ENCODE measurements at places on chromosomes 16 and 17. TPM values are rescaled to one million over a fixed set of nuclear protein-coding genes. Genes with fewer than 3 reads are reported as not detected.

- DNase-seq = no peak
Measured at GRCh38 chr17:78105101-78105500, 23.5 kb downstream of the TMC6 start.

GRCh38 chr16:11089504-11090124 is 145.2 kb downstream of the CLEC16A start:
- no peak for DNase-seq

DNA sequence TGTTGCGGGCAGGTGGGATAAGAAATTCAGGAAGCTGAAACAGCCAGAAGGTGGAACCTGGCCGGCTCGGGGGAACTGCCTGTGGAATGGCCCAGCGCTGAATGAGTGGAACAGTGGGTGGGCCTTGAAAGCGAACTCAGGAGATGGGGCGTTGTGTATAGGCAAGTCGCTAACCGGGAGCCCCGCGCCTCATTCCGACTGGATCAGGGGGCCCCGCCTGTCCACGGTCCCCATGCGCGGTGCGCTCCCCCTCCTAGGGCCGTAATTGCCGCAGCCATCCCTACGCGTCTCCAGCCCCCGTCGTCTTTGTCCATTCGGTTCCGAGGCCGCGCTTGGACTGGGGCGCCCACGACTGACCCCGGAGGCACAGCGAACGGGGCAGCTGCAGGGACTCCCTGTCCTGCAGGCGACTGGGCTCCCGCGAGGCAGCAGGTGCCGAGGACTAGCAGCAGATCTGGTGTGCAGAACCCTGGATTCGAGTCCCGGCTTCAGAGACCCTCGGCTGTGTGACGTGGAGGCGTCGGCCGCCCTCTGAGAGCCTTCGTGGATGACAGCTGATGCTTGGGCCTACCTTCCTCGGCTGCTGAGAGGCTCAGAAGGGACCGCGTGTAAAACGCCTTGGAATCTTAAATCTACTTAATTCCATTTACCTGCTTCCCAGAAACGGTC is 10.9 kb upstream of the CA4 start:
- no peak for DNase-seq

- no peak for DNase-seq
Measured at GRCh38 chr17:40956401-40957254, 10.1 kb downstream of the KRT39 start.

- no peak for DNase-seq
Measured at GRCh38 chr17:76307966-76308338, at the start of gene QRICH2. TSS of gene QRICH2 (minus strand) at chr17:76308276. CDS start at chr17:76307998, 278 bp downstream.

DNA sequence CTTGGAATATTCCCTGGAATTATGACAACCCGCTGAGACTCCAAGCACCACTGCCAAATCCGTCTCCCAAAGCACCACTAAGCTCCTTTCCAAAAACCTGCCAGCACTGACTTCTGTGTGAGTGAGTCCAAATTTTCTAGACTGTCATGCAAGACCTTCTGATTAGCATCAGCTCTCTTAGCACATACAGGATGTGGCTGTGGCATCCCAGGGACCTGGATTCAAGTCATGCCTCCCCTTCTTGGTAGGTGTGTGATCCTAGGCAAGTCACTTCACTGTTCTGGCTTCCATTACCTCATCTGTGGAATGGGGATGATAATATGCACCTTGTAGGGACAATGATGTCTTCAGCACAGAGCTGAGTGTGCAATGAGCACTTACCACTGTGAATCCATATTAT is 38.3 kb upstream of the USP7 start:
- DNase-seq = no peak

DNA sequence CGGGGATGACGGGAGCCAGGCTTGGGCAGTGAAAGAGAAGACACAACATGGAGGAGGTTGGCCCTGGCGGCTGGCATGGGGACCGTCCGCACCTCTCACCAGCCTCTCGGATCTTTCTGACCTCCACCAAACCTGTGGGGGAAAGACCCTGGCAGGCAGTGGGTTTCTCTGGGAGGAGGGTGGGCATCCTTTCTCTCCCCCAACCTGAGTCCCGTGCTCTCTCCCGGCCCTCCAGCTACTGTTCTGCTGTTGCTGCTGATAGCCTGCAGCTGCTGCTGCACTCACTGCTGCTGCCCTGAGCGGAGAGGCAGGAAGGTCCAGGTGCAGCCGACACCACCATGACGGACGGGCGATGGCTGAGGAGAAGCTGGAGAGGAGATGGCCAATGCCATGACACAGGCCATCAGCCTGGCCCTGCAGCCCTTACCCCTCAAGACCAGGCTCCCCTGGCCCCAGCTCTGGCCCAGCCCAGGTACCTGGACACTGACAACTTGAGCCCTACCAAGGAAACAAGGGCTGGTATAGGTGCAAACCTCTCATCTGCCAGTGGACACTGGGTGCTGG is 7.4 kb downstream of the SMIM5 start:
- no peak for DNase-seq

DNA sequence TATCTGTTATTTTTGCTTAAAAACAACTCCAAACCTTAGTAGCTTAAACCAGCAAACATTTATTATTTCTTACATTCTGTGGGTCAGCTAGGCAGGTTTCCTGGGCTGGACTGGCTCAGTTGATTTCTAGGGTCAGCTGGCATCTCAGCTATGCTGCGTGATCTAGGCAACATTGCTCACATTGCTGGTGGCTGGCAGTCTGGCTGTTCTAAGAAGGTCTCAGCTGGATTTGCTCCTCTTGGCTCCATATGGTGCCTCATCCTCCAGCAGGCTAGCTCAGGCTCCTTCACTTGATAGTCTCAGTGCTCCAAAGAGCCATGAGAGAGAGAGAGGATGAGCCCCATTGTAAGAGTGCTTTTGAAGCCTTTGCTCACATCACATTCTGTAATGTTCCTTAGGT is 470.6 kb upstream of the CDH5 start:
- no peak for DNase-seq

DNA sequence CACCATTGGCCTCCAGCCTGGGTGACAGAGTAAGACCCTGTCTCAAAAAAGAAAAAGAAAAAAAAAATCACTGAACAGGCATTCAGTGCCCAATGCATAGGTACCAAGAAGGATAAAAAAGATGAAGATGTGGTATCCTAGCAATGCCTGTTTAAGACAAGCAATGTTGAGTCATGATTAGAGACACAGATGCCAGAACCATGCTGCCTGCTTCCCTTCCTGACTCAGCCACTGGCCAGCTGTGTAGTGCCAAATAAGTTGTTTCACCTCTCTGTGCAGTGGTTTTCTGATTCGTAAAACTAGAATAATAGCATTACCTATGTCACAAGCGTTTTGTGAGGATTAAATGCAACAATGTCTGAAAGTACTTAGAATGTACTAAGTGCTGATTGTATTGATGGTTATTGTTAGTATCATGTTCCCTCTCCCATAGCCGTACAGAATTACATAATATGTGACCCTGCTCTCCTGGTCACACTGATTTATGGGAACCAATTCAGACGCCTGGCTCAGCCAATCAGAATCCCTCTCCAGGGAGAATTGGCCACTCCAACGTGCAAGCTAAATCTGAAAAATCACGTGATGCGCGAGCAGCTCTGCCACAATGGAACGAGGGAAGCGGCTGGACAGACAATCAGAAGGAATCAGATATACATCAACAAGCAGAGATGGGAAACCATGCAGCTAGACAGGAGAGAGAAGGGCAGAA is 241.9 kb downstream of the SLC39A11 start:
- DNase-seq = no peak

GRCh38 chr17:8226536-8227237 is 16.3 kb upstream of the AURKB start:
- DNase-seq = peak; percentile 50

DNA sequence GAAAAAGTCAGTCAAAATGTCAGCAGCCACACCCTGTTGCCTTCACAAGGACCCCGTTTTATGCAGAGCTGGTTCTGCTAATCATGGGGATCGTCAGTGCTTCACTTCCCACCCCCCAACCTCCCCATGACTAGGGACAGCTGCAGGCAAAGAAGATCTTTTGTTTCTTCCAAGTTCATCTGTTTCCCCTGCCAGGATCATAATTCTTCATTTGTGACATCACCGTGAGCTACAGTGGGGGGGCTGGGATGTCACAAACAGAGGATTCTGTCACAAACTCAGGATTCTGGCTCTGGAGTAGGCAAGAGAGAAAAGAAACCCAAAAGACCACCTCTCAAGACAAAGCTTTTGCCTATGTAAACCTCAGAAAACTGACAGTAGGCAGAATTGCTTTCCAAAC is 24.7 kb downstream of the DNAJC7 start:
- DNase-seq = no peak

GRCh38 chr16:8644211-8645140 is 23.0 kb downstream of the METTL22 start:
- DNase-seq = no peak

- DNase-seq = no peak
Measured at GRCh38 chr16:24145927-24146326, 110.2 kb upstream of the CACNG3 start.

GRCh38 chr16:66961914-66962313 is 848 bp downstream of the CES3 start:
- DNase-seq = no peak

DNA sequence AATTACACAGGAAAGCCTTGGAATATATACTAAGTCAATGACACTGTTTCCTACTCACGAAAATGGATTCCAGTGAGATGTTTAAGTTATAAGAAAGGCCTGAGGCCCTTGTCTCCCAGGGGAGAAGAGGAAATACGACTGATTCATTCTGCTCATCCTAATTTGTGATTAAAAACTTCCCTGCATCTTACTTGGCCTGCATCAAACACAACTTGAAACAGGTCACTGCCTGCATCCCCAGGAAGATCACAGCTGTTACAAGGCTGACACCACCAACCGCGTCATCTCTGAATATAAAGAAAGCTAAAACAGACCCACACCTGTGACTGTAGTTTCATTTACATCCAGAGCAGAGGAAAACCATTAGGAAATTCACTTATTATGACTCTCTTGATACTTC is 121.9 kb downstream of the DNAH3 start:
- DNase-seq = no peak

DNA sequence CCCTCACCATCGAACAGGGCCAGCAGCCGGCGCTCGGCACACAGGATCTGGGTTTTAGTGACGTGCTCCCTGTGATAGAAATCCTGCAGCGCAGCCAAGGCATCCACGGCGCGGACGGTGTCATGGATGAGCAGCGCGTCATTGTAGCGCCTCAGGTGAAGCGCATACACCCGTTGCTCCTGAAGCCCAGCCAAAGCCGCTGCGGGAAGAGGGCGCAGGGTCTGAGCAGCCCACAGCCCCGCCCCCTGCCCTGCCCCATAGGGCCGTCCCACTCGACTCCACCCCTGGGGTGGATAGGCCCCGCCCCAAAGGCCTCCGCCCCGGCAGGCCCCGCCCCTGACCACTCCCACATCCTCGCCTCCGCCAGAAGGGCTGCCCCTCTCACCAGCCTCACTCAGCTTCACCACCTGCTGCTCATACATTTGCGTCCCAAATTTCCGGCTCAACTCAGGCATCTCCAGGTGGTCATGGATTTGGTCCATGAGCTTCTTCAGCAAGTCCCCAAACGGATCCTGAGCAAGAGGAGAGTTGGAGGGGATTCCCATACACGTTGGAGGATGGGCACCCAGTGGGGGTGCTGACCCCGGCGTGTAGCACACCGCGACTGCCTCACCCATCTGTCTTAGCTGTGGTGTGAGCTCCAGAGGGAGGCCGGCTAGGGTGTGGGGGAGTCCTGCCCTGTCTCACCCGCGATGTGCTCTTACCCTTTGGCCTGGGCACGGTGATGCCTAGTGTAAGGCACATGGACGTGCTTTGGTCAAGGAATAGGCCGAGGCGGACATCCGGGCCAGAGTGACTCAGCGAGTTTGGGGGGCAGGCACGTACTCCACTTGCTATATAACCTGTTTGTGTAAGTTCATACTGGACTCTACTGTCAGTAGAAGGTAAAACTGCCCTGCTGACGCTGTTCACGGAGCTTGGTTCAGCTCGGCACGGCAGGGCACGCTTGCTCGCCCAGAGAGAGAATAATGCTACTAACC is 4.6 kb downstream of the DHX58 start:
- DNase-seq = no peak

DNA sequence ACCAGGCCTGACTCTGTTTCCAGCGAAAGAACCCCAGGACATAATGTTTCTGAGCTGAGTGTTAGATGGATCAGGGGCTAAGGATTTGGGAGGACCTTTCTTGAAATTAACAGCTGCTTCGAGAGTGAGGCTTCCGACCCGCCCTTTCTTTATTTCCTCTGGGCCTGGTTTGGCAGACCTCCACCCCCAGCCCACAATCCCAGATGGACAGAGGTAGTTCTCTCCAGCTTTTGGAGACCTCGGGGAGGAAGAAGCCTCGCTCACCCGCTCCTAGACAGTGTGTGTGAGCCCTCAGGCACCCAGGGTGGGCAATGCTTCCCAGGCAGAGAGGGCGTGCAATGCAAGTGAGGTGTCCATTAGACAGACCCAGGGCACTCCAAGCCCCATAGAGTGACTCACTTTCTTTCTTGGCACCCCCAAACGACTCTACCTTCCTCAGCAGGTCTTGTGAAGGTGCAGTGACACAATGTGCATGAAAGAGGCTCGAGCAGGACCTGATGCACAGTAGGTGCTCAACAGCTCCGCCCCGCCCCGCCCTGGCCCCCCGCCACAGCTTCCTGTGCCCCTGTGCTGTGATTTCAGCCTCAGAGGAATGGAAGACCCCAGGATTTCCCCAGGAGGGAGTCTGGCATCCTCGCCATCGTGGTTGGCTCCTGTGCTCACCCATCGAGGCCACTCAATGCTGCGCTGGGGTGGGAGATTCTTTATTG is 50.7 kb upstream of the TOB1 start:
- DNase-seq = no peak

DNA sequence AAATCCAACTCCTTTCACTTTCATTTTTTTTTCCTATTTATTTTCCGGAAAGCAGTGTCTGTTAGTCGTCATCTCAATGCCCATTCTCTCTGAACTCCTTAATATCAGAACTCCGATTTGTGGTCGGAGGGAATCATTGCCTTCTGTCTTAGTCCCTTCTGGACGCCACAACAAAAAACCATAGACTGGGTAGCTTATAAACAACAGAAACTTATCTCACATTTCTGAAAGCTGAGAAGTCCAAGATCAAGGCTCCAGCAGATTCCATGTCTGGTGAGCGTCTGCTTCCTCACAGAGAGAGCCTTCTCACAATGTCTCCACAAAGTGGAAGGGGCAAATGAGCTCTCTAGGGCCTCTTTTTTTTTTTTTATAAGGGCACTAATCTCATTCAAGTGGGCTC is 296.6 kb upstream of the CDH11 start:
- DNase-seq = no peak

CTRL gene
- 2.0 TPM for total RNA-seq

ZNF19 gene
- 6.5 TPM for total RNA-seq

SPATA22 gene
- 3.7 TPM for total RNA-seq

TTYH2 gene
- 14.7 TPM for total RNA-seq

EPX gene
- total RNA-seq = not detected

MAP3K3 gene
- 17.1 TPM for total RNA-seq

KRT39 gene
- not detected for total RNA-seq

ADAP2 gene
- total RNA-seq = 4.1 TPM

Data from frontal cortex (tissue), 4 donors.